Endothelial cell (in vitro differentiated cells): ENCODE measurements at places on chromosomes 7 and 10.

DNA sequence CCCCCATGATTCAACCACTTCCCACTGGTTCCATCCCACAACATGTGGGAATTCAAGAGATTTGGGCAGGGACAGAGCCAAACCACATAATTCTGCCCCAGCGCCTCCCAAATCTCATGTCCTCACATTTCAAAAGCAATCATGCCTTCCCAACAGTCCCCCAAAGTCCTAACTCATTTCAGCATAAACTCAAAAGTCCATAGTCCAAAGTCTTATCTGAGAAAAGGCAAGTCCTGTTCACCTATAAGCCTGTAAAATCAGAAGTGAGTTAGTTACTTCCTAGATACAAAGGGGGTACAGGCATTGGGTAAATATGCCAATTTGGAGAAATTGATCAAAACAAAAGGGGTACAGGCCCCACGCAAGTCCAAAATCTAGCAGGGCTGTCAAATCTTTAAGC lies 272.9 kb downstream of the MAGI2 start:
- H3K4me1 ChIP-seq, result no peaks in the 10 kb centered on the region
- H3K27ac ChIP-seq, result no peak overlapping the region
- H3K27me3 ChIP-seq, result peaks cover 2% of the 10 kb centered on the region
- DNase-seq, result no peak

GRCh38 chr7:28269700-28270361 lies 89.2 kb upstream of the JAZF1 start:
- peaks cover 3% of the 10 kb centered on the region for H3K4me1 ChIP-seq
- H3K27me3 ChIP-seq, result no peaks in the 10 kb centered on the region
- H3K36me3 ChIP-seq, result no peaks in the 10 kb centered on the region
- H3K4me3 ChIP-seq, result no peak overlapping the region
- DNase-seq, result no peak

- no peak for DNase-seq
- no peaks in the 10 kb centered on the region for H3K36me3 ChIP-seq
- no peak overlapping the region for H3K27ac ChIP-seq
Observed at GRCh38 chr7:47521816-47522561, 59.9 kb downstream of the TNS3 start.

DNA sequence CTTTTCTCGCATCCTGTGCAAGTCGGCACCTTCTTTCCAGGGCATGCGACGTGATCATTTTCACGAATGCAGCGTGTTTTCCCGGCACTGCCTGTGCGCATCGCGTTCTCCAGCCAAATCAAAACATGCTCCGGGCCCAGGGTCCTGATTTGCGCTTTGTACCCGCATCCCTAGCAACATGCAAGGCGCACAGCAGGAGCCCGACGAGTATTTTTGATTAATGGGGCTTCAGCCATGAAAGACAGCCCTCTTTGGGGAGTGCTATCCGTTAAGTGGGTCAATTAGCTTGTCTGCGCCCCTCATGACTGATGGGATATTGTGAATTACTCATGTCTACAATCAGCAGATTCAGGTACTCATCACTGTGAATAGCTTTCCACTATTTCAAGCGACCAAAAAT lies 243.3 kb upstream of the RNF32 start:
- H3K27ac ChIP-seq, result no peak overlapping the region
- H3K4me3 ChIP-seq, result no peak overlapping the region
- H3K4me1 ChIP-seq, result no peaks in the 10 kb centered on the region
- no peak for DNase-seq
- no peaks in the 10 kb centered on the region for H3K36me3 ChIP-seq
- H3K27me3 ChIP-seq, result no peaks in the 10 kb centered on the region

DNA sequence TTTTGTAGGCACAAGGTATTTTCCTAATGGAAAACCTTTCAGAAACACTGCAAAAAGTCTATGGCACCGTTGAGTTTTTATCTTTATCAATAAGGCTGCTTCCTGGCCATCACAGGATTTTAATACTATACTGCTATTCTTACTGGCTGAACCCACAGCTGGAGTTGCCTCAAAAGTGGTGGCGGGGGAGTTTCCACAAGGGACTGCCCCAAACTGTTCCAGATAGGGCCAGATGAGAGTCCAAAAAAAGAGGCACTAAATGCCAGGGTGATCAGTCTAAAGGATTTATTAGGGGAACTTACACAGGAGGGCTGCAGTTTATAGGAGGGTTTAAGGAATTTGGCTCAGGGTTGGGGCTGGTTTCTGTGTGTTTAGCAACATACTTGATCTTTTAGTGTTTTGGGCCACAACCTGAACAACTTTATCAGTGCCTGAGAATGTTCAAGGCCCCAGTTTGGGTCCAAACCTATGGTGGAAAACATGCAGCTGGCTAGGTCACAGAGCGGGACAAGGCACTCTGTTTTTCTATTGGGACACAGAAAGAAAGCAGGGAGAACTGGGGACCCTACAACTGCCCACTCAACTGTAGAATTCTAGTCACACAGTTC lies 41.4 kb downstream of the STAM start:
- peaks cover 1% of the 10 kb centered on the region for H3K27me3 ChIP-seq
- no peaks in the 10 kb centered on the region for H3K36me3 ChIP-seq
- H3K4me1 ChIP-seq, result no peaks in the 10 kb centered on the region
- no peak for DNase-seq
- no peak overlapping the region for H3K4me3 ChIP-seq

DNA sequence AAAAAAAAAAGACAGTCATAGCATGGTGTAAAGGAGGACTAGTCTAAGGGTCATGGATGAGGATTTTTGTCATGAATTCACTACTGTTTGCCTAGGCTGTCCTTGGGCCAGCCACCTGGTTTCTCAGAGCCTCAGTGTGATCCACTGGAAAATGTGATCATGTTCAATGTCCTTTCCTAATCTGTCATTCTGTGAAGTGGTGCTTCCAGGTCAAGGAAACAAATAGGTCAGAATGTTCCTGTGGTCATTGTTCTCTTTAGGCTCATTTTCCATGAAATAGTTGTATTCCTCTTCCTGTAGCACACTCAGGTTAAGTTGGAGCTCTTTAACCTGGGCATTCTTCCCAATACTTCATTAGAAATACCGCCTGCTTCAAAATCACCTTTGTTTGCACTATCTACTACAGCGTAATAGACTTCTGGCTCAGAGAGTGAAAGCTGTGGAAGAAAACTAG lies 16.5 kb downstream of the CD36 start:
- H3K27ac ChIP-seq, result no peak overlapping the region
- no peaks in the 10 kb centered on the region for H3K36me3 ChIP-seq
- H3K27me3 ChIP-seq, result no peaks in the 10 kb centered on the region
- DNase-seq, result no peak
- H3K4me1 ChIP-seq, result peaks cover 7% of the 10 kb centered on the region

GRCh38 chr7:25646726-25647413 lies 418.6 kb upstream of the NPVF start:
- no peaks in the 10 kb centered on the region for H3K4me1 ChIP-seq

GRCh38 chr7:101900103-101900502 lies 82.7 kb downstream of the CUX1 start:
- no peak overlapping the region for H3K27ac ChIP-seq
- H3K27me3 ChIP-seq, result peaks cover 8% of the 10 kb centered on the region
- no peak for DNase-seq

GRCh38 chr7:3056234-3057065 lies 12.8 kb upstream of the CARD11 start:
- no peaks in the 10 kb centered on the region for H3K36me3 ChIP-seq
- H3K27ac ChIP-seq, result no peak overlapping the region
- H3K4me3 ChIP-seq, result no peak overlapping the region

GRCh38 chr7:47873762-47874161 lies 74.5 kb downstream of the PKD1L1 start:
- no peak overlapping the region for H3K4me3 ChIP-seq
- DNase-seq, result no peak
- no peak overlapping the region for H3K27ac ChIP-seq
- H3K36me3 ChIP-seq, result no peaks in the 10 kb centered on the region
- no peaks in the 10 kb centered on the region for H3K4me1 ChIP-seq
- no peaks in the 10 kb centered on the region for H3K27me3 ChIP-seq

DNA sequence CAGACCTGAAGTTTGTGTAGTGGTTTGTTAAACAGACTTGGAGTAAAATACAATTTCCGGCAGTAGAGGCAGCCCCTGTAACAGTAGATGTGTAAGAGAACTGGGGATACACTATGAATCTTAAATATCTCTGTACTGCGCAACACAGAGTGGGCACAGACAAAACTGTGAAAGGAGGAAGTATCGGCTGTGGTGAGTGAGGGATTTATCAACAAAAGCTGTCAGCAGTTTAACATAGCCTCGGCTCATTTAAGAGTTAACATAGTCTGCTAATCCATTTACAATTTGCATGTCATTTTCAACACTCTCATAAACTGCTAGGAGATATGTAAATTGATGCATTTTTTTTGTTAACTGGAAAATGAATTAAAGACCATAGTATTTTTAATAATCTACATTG lies 225.2 kb downstream of the ZWINT start:
- H3K36me3 ChIP-seq, result no peaks in the 10 kb centered on the region
- no peak overlapping the region for H3K27ac ChIP-seq
- no peak for DNase-seq
- no peaks in the 10 kb centered on the region for H3K4me1 ChIP-seq
- no peaks in the 10 kb centered on the region for H3K27me3 ChIP-seq
- H3K4me3 ChIP-seq, result no peak overlapping the region

GRCh38 chr7:117083648-117084047 lies 130.3 kb downstream of the ST7 start:
- H3K4me1 ChIP-seq, result peaks cover 32% of the 10 kb centered on the region
- H3K27ac ChIP-seq, result no peak overlapping the region
- H3K27me3 ChIP-seq, result no peaks in the 10 kb centered on the region
- no peak for DNase-seq

DNA sequence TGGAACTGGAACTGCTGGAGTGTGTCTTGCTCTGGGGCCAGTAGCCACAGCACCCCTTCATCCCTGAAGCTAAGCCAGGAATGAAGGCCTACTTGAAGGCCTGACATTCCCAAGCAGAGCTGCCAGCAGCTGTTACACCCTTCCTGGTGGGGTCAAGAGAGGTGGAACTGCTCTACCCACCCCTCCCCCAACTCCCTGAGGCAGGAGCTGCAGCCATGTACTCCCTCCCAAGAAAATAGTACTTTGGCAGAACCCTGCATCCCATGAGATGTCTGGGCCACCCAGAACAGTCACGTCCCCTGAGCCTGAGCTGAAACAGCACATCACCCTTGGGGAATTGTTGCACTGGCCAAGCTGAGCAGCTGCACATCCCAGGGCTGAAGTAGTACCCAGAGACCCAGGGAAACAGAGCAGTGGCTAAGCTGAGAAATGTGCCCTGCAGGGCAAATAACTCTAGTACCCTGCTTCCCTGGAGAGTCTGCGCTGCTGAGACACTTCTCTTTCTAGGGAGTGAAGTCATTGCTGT lies 63.4 kb upstream of the PLA2G12B start:
- H3K4me1 ChIP-seq, result peaks cover 4% of the 10 kb centered on the region
- H3K4me3 ChIP-seq, result no peak overlapping the region
- peaks cover 2% of the 10 kb centered on the region for H3K27me3 ChIP-seq
- no peak overlapping the region for H3K27ac ChIP-seq
- DNase-seq, result no peak

DNA sequence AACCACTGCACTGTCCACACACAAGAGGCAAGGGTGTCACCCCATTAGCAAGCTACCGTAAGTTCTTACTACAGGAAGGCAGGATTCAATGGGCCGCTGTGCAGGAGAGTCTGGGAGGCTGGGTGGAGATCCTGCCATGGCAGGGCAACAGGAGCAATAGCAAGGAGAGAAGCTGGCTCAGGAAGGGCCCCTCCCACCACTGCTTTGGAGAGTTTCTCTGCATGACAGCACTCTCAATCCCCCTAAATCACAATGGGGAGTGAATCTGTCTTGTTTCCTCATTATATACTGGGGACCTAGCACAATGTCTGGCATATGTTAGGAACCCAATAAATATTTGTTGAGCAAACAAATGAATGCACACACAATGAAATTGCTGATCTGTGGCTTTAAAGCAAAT lies 83.2 kb upstream of the SFMBT2 start:
- peaks cover 3% of the 10 kb centered on the region for H3K4me1 ChIP-seq
- H3K27ac ChIP-seq, result no peak overlapping the region
- H3K36me3 ChIP-seq, result no peaks in the 10 kb centered on the region
- H3K4me3 ChIP-seq, result no peak overlapping the region

- H3K4me1 ChIP-seq, result no peaks in the 10 kb centered on the region
- no peak for DNase-seq
- no peak overlapping the region for H3K27ac ChIP-seq
- peaks cover 2% of the 10 kb centered on the region for H3K27me3 ChIP-seq
- H3K4me3 ChIP-seq, result no peak overlapping the region
Observed at GRCh38 chr7:26630361-26630760, 234.0 kb downstream of the SKAP2 start.

- peaks cover 15% of the 10 kb centered on the region for H3K36me3 ChIP-seq
- peaks cover 32% of the 10 kb centered on the region for H3K4me1 ChIP-seq
- H3K27me3 ChIP-seq, result peaks cover 15% of the 10 kb centered on the region
- H3K27ac ChIP-seq, result peak overlapping the region; percentile 73
- H3K4me3 ChIP-seq, result peak overlapping the region; percentile 89
Observed at GRCh38 chr7:150324373-150324961, 1.1 kb upstream of the ACTR3C start.

- no peak for DNase-seq
- no peak overlapping the region for H3K27ac ChIP-seq
- peaks cover 2% of the 10 kb centered on the region for H3K4me1 ChIP-seq
Observed at GRCh38 chr10:10527861-10528562, 489.7 kb upstream of the CELF2 start.

DNA sequence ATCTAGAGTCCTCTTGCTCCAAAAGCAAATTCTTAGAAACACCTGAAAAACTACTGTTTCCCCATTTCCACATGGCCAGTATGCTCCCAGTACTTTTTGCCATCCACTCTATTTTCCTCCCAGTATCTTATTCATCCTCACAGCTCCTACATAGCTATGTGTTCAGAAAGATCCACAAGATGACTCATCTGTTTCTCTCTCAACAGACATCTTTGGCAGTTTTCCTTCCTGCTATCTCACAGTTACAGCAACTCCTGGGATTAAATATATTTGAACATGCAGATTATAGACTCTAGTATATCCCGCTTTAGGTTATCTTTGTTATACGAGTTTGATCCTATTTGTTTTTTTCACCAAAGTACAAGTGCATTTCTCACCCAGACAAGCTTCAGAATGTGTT lies 675.6 kb upstream of the POT1 start:
- no peak overlapping the region for H3K4me3 ChIP-seq
- DNase-seq, result no peak
- no peaks in the 10 kb centered on the region for H3K27me3 ChIP-seq
- no peak overlapping the region for H3K27ac ChIP-seq
- no peaks in the 10 kb centered on the region for H3K36me3 ChIP-seq
- H3K4me1 ChIP-seq, result no peaks in the 10 kb centered on the region

DNA sequence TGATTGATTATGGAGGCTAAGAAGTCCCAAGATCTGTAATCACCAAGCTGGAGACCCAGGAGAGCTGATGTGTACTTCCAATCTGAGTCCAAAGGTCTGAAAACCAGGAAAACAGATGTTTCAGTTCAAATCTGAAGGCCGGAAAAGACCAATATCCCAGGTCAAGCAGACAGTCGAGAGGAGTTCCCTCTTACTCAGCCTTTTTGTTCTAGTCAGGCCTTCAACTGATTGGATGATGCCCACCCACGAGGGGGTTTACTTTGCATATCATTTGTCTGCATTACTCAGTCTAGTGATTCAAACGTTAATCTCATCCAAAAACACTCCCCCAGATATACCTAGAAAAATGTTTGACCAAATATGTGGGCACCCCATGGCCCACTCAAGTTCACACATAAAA lies 7.4 kb upstream of the ARID5B start:
- no peak for DNase-seq
- H3K4me1 ChIP-seq, result peaks cover 11% of the 10 kb centered on the region
- peaks cover 1% of the 10 kb centered on the region for H3K27me3 ChIP-seq
- H3K27ac ChIP-seq, result no peak overlapping the region
- no peaks in the 10 kb centered on the region for H3K36me3 ChIP-seq
